ENCODE measurements at places on chromosomes 2 and 18.

GRCh38 chr18:8794934-8795280 is 89.6 kb downstream of the MTCL1 start:
- no peak for DNase-seq

GRCh38 chr2:201854221-201854801 is 48.0 kb downstream of the CDK15 start:
- no peak for DNase-seq

DNA sequence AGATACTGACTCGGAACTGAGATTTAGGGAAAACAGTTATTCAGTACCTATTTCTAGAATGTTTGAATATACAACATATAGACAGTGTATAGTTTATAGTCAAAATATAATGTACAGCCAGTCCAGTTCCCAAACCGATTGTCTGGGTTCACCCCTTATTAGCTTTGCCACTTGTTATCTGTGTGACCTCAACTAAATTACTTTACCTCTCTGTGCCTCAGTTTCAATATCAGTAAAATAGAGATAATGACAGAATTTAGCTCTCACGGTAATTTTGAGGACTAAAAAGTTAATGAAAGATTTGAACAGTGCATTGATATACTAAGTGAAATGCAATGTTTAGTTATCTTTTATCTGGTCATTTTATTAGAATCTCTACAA is 750 bp upstream of the RIOK3 start:
- DNase-seq: no peak

DNA sequence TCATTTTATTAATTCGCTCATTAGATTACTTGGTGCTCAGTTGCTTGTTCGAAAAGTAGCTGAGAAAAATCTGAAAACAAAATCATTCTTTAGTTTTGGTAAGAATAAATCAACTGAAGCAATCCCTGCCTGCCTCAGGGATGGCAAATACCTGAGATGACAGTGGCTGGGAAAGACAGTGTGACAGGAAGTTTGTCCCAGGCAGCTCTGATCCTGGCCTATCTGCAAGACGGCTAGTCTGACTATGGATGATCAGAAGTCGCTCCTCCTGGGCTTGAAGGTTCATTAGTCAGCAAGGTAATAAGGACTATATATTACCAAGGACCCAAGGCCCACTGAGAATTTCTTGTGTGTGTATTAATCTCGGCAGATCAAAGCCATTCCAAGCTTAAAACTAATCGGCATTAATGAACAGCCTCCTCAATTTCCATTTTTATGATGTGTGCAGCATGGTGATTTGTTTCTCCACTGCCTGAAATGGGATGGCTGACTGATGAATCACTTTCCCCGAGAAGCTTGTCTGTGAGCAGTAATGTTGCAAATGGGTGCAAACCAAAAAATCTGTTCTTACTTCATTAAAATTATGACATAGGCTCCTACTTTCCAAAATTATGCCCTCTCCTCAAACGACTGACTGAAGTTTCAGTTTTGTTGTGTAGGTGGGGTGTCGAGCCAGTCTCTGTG is 199.9 kb downstream of the ACTR3 start:
- DNase-seq: no peak
